ENCODE measurements at places on chromosomes 5 and 9.

DNA sequence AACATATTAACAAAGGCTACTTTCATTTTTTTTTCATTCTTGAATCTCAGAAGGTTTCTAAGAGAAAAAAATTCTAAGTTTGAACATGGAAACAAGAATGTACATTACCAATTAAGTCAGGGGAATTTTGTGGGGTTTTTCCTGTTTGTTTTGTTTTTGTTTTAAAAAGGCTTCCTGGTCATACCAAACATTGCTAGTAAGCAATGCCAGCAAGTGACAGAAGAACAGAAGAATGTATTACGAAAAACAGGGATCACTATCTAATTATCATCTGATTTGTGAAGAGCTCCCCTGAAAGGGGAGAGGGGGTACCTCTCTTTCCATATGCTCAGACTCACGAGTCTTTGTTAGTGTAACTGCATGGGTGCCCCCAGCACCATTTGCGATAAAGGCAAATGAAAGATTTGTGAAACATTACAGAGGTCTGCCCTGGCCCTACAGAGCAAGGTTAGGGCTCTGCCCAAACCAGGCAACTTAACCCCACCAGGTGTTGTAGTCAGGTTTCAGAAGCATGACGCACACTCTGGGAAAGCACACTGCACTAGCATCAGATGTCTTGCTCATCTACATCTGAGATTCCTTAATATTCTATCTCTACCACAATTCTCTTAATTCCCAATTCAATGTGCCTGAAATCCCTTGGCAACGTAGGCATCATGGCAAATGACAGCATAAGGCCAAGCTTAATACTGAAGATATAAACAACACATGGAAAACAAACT lies 268.2 kb downstream of the MLLT3 start:
- no peak for DNase-seq

DNA sequence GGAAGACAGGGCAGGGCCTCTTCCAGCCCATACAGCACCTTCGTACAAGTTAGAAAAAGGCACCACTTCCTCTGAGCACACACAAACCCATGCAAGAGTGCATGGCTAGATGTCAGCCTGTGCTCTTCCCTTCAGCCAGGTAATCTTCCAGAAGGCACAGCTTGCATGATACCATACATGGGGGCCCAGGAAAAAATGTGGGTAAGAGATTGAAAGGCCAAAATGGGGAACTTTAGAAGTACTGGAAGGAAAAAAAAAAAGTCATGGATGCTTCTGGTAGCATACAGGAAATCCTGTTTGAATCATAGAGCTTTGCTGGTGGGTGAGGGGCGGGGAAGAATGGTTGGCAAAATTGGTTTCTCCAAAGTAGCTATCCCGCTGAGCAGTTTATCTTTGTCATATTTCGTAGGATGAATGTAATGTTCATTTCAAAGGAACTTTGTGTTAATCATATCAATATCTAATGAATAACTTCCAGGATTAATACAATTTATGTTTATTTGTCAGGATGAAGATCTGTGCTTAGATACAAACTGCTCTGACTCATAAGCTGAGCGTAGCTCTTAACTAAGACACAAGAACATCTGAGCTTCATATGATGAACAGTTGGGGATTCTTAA lies 78.2 kb upstream of the MAP3K1 start:
- no peak for DNase-seq

DNA sequence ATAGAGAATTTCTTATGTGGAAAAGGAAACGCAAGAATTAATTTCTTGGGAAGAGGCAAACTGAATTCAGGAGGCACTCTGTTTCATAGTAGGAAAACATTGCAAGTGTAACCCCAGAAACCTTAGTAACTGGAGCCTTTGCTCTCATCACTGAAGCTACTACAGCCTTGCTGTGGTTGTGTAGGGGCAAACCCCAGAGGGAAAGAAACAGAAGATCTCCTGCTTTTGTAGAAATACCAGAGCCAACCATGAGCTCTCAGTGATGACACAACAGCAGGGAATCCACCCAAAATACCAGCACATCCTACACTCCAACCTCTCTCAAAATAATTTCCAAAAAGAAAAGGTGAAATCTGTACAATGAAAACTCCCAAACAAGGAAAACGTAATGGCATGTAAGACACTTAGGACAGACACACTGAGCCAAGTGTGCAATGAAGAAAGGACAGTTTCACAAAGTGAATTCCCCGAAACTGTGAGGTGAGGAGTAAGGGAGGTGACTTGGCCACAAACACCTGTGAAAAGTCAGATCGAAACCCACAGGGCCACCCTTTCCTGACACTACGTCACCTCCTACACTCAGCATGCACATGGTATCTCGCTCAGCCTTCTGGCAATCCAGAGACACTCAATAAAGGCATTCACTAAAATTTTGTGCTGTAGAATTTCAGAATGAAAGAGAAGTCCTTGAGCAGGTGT lies 8.5 kb upstream of the ACSL6 start:
- no peak for DNase-seq

DNA sequence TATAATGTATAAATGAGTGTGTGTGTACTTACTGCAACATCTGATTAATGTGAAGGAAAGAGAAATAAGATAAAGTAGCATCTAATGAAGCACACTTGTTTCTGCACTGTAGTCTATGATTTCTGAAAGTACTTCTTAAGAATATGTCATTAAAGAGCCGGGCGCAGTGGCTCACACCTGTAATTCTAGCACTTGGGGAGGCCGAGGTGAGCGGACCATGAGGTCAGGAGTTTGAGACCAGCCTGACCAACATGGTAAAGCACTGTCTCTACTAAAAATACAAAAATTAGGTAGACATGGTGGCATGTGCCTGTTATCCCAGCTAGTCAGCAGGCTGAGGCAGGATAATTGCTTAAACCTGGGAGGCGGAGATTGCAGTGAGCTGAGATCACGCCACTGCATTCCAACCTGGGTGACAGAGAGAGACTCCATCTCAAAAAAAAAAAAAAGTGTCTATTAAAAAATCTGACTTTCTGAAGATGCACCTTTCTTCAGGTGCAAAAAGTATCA lies 556.9 kb downstream of the PTPRD start:
- no peak for DNase-seq

GRCh38 chr5:140642718-140643117 lies 3.5 kb downstream of the TMCO6 start:
- DNase-seq: no peak

- DNase-seq: no peak
Observed at GRCh38 chr5:134059758-134060495, 54.6 kb upstream of the TCF7 start.

GRCh38 chr9:112764344-112764743 lies 13.8 kb downstream of the SNX30 start:
- DNase-seq: peak; percentile 46

DNA sequence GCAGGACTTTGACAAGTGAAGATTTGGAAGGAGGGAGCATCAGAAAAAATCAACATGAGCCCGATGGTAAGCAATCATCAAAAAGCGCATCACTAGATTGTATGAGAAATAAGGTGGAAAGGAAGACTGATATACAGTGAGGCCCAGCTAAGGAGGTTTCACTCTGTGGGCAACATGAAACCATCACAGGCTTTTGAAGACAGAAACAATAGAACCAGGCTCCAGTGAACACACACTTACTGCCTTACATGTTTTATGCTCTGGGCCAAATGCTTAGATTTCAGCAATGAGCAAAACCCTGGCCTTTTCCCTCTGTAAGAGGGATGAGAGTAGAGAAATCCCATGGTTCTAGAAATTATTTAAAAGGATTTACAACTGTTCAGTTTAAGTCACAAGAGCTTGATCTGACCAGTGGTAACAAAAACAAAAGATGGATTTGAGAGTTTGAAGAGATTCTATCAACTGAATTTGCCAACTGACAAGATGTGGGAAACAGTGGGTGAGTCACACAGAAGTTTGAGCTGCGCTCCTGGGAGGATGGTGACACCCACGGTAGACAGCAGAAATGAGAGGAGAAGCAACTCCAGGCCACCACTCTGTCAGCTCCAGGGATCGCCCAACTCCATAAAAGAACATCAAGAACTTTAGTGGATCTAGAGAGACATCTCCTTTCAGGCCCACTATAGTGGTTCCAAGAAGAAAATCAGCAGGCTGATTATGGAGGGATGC lies 261.8 kb downstream of the MCTP1 start:
- DNase-seq: no peak

DNA sequence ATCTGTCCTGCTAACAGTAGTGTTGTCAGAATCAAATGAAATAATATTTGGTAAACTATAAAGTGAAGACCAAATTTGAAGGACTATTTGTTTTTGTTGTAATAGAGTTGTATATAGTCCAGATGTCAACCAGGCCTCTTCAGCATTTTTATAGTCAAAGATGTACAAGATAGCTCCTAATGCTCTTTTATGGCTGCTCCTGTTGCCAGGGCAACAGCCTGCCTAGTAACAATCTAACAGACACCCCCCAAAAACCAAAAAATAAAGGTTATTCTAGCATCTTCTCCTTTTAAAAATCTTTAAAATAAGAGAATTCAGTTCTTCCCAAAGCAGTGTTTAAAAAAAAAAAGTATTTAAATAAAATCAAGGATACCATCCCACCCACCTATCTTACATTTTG lies 49.5 kb upstream of the MACIR start:
- DNase-seq: no peak

GRCh38 chr5:135467051-135467625 lies 15.0 kb upstream of the TIFAB start:
- no peak for DNase-seq

DNA sequence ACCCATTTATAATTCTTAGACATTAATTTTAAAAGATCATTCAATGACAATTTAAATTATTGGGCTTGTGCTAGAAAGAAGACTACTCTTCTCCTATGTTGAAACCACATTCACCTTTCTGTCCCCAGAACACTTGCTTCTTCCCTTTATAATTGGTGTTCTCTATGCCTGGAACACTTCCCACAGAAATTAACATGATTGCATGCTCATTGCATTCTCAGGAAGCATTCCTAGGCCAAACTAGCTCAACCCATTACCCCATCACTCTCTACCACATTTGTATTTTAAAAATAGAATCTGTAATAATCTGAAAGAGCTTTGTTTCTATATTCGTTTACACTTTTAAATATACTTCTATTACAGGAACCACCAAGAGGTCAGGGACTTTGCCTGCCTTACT lies 184.7 kb downstream of the MEF2C start:
- DNase-seq: no peak

- no peak for DNase-seq
Observed at GRCh38 chr5:144036476-144036875, 134.0 kb downstream of the YIPF5 start.

DNA sequence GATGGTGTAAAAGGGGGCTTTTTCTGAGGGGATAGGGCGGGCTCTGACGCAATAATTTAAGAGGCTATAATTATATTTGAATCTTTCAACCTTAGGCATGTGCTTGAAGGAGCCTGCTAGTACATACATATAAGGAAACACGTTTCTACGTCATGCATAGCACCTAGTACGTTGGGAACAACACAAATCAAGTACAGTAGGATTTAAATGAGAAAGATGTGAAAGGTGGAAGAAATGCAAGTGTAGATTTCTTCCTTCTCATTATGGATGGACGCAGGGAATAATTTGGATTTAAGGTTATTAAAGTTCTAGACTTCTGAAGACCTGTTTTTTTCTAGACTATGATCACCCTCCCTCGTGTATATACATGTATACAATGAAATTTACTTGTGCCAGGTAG lies 927 bp upstream of the CDO1 start:
- no peak for DNase-seq

- DNase-seq: no peak
Observed at GRCh38 chr5:90274216-90274615, 135.3 kb downstream of the CETN3 start.

Measured in RKO (cell line).